Temporal lobe (tissue), 4 donors: ENCODE measurements at places on chromosomes 2 and 18. TPM values are rescaled to one million over a fixed set of nuclear protein-coding genes. Genes with fewer than 3 reads are reported as not detected.

The POTEI gene
- total RNA-seq: under 0.01 TPM

The EMILIN1 gene
- total RNA-seq: 3.7 TPM

The ZSWIM2 gene
- 0.49 TPM for total RNA-seq

The SFT2D3 gene
- total RNA-seq: 7.9 TPM

The SERPINB13 gene
- total RNA-seq: under 0.01 TPM

The TUBB8B gene
- not detected for total RNA-seq

The MAP3K19 gene
- total RNA-seq: 1.7 TPM

The FTCDNL1 gene
- 5.4 TPM for total RNA-seq

The FAM228A gene
- 3.7 TPM for total RNA-seq

The FAM161A gene
- total RNA-seq: 18.2 TPM

The LRATD1 gene
- total RNA-seq: 17.5 TPM

The LIMS3 gene
- 1.2 TPM for total RNA-seq

The IL18R1 gene
- total RNA-seq: not detected

The DSC1 gene
- 0.25 TPM for total RNA-seq

The KCNS3 gene
- 1.7 TPM for total RNA-seq

The NCK2 gene
- 47.2 TPM for total RNA-seq

The ABI2 gene
- 164 TPM for total RNA-seq

The LRRC30 gene
- total RNA-seq: not detected

The ARHGAP28 gene
- 16.2 TPM for total RNA-seq

The SERTAD2 gene
- total RNA-seq: 7.4 TPM

The RAMP1 gene
- total RNA-seq: 6.4 TPM

The SEPTIN2 gene
- 202 TPM for total RNA-seq

The NOP58 gene
- 46.7 TPM for total RNA-seq

The RTP5 gene
- 5.2 TPM for total RNA-seq

The CFAP65 gene
- total RNA-seq: 0.74 TPM

The PLEKHH2 gene
- 2.5 TPM for total RNA-seq

The CNDP1 gene
- total RNA-seq: 0.49 TPM

The COL4A4 gene
- total RNA-seq: 0.74 TPM

The SLC9A2 gene
- total RNA-seq: 0.49 TPM

The BOLL gene
- total RNA-seq: not detected

The TBR1 gene
- total RNA-seq: 95.6 TPM

The PLA2R1 gene
- total RNA-seq: 1.7 TPM

The C2orf78 gene
- total RNA-seq: not detected

The FOXD4L1 gene
- total RNA-seq: 0.25 TPM

The MAPRE3 gene
- 23.8 TPM for total RNA-seq

The LBX2 gene
- total RNA-seq: not detected

The EFEMP1 gene
- 3.9 TPM for total RNA-seq

The OXER1 gene
- 0.25 TPM for total RNA-seq

The CIDEA gene
- total RNA-seq: 1.5 TPM

The ABCB11 gene
- total RNA-seq: 0.25 TPM

The TMEM17 gene
- total RNA-seq: 4.4 TPM

The SLC5A7 gene
- 2.5 TPM for total RNA-seq

The GKN2 gene
- total RNA-seq: 0.25 TPM

The CDH2 gene
- 150 TPM for total RNA-seq

The NETO1 gene
- 27.0 TPM for total RNA-seq

The SRD5A2 gene
- total RNA-seq: under 0.01 TPM

The DHRS9 gene
- total RNA-seq: 0.49 TPM

The CTAGE1 gene
- not detected for total RNA-seq

The TLX2 gene
- total RNA-seq: not detected

The RIT2 gene
- 16.0 TPM for total RNA-seq

The CNGA3 gene
- 2.5 TPM for total RNA-seq

The IL1RN gene
- not detected for total RNA-seq

The POTEJ gene
- total RNA-seq: not detected
